ENCODE measurements at places on chromosomes 2 and 18.
A peak's percentile ranks its signal among the peaks of the same experiment; 100 is the strongest.

- no peaks in the 10 kb centered on the region for H3K27me3 ChIP-seq
- H3K4me1 ChIP-seq: no peaks in the 10 kb centered on the region
- H3K27ac ChIP-seq: no peak overlapping the region
- no peak overlapping the region for H3K4me3 ChIP-seq
- H3K36me3 ChIP-seq: no peaks in the 10 kb centered on the region
These were observed 12.2 kb downstream of the PLB1 start for GRCh38 chr2:28507796-28508764.

DNA sequence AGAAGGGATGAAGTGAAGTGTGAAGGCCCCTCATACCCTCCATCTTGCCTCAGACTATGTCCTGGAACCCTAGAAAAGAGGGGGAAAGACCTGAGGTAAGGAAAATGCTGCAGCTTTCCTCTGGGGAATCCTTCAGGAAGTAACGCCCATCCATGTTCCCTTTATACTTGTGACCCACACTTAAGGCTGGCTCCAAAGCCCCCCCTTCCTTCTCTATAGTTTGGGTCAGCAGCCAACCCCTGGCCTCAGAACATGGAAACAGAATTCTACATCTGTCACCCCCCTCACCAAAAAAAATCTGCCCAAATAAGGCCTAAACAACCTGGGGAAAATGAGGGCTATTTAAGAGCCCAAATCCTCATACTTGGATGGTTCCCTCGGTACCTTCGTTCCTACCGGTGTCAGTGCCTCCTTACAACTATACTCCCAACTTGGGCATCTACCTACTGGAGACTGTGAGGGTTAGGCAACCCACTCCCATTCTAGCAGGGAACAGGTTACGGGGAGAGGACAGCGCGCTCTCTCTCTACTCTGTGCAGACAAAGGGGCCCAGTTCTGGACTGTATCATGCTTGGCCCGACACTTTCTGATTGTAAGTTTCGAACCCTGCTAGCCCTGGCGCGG lies 689 bp downstream of the OST4 start:
- no peaks in the 10 kb centered on the region for H3K36me3 ChIP-seq
- DNase-seq: no peak
- H3K27me3 ChIP-seq: no peaks in the 10 kb centered on the region
- peak overlapping the region; percentile 91 for H3K4me3 ChIP-seq
- peaks cover 10% of the 10 kb centered on the region for H3K4me1 ChIP-seq

DNA sequence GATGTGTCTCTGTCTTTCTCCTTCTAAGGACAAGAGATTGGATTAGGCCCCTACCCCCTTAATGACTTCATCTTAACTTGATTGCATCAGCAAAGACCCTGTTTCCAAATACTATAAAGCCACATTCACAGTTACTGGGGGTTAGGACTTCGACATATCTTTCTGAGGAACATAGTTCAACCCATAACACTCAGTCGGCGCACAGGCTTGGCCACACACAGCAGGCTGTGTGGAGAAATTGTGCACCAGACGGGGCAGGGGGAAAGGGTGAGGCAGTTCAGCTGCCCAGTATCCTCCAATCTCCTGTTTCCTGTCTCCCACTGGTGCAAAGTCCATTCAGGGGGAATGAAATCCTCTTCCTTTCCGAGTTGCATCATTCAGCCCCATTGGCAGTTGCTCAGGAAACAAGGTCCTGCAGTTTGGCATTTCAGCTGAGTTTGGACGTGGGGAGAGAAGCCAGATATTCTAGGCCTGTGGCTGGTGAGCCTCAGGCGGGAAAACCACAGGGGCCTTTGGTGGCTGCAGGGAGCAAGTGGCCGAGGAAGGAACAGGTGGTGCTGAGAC lies 9.4 kb upstream of the RAPGEF4 start:
- H3K4me1 ChIP-seq: peaks cover 11% of the 10 kb centered on the region
- H3K4me3 ChIP-seq: no peak overlapping the region
- H3K27me3 ChIP-seq: no peaks in the 10 kb centered on the region

DNA sequence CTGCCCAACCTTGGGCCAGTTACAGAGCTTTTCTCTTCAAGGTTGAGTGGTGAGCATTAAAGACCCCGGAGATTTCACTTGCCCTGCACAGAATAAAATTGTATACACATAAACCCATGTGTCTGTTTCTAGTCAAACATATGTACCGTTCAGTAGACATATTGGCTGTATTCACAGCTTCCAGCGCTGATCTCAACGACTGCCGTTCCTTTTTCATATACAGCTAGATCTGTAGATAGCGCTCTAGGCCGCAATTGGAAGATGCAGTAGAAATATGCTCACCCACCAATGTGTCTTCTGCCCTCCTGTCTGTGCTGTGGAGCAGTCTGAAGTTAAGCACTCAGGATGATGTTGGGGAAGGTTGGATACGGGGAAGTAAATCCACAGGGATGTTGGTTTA lies 317.7 kb downstream of the SETBP1 start:
- no peak overlapping the region for H3K27ac ChIP-seq
- H3K4me1 ChIP-seq: no peaks in the 10 kb centered on the region
- H3K27me3 ChIP-seq: no peaks in the 10 kb centered on the region
- no peaks in the 10 kb centered on the region for H3K36me3 ChIP-seq

Data from right lobe of liver (tissue), 6 donors.